ENCODE measurements at places on chromosomes 4 and X. TPM values are rescaled to one million over a fixed set of nuclear protein-coding genes. Genes with fewer than 3 reads are reported as not detected.

DNA sequence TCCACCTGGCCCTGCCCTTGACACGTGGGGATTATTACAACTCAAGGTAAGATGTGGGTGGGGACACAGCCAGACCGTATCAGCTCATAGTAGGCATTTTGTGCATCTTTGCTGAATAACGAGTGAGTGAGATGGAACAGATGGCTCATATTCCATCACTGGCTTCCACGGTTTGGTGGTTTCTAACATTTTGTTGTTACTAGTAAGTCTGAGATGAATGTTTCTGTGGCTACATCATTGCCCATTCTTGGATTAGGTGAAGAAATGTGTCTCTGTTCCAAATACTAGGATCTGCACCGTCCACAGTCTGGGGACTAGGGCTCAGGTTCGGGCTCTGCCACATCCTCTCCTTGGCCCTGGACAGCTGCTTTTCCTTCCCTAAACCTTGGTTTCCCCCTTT, 3.6 kb downstream of the ABLIM2 start:
- no peaks in the 10 kb centered on the region for H3K36me3 ChIP-seq
- H3K4me3 ChIP-seq: no peak overlapping the region
- no peak for DNase-seq
- H3K4me1 ChIP-seq: peaks cover 24% of the 10 kb centered on the region
- H3K27me3 ChIP-seq: no peaks in the 10 kb centered on the region
- H3K27ac ChIP-seq: no peak overlapping the region

- peak overlapping the region; percentile 11 for H3K4me3 ChIP-seq
- no peaks in the 10 kb centered on the region for H3K36me3 ChIP-seq
- H3K4me1 ChIP-seq: peaks cover 8% of the 10 kb centered on the region
- H3K27ac ChIP-seq: no peak overlapping the region
- H3K27me3 ChIP-seq: peaks cover under 1% of the 10 kb centered on the region
Measured at GRCh38 chr4:89438102-89438831, 130.7 kb upstream of the GPRIN3 start.

DNA sequence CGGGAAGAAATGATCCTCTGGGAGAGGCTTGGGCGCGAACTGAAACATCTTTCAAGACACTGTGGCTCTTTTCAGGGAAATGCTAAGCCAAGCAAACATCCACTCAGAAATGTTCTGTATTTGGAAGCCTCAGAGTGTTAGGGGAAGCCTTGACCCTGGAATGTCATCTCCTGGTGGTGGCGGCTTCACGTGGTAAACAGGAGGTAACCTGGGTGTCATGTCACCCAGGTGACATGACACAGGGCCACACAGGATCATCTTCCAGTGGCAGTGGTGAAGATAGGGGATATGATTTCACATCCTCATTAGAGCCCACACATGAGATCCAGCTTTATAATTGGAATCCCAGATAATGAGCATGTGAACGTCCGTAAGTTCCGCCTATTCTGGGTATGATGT, 140.0 kb downstream of the TBL1X start:
- no peak for DNase-seq
- H3K4me1 ChIP-seq: no peaks in the 10 kb centered on the region
- no peak overlapping the region for H3K4me3 ChIP-seq
- H3K27ac ChIP-seq: no peak overlapping the region
- H3K27me3 ChIP-seq: no peaks in the 10 kb centered on the region

DNA sequence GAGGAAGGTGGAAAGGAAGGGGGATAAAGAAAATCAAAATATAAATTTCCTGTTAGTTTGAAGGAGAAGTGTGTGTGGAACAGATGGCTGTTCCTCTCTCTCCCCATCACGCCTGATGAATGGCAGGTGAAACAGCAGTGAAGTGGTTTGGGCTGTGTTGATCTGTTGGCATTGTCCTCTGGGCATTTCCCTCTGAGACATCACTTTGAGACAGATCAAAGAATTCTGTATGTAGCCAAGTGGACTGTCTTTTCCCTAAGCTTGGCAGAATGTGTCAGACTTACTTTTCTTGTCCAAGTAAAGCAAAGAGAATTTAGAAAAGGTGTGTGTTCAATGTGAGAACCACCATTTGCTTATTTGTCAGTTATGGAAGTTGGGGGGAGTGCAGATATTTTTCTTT, 47.5 kb downstream of the SEPTIN11 start:
- H3K27me3 ChIP-seq: no peaks in the 10 kb centered on the region
- no peak overlapping the region for H3K4me3 ChIP-seq

- peaks cover 3% of the 10 kb centered on the region for H3K27me3 ChIP-seq
- no peaks in the 10 kb centered on the region for H3K4me1 ChIP-seq
- H3K27ac ChIP-seq: no peak overlapping the region
- H3K36me3 ChIP-seq: no peaks in the 10 kb centered on the region
Measured at GRCh38 chr4:37762991-37763368, 63.5 kb upstream of the PGM2 start.

DNA sequence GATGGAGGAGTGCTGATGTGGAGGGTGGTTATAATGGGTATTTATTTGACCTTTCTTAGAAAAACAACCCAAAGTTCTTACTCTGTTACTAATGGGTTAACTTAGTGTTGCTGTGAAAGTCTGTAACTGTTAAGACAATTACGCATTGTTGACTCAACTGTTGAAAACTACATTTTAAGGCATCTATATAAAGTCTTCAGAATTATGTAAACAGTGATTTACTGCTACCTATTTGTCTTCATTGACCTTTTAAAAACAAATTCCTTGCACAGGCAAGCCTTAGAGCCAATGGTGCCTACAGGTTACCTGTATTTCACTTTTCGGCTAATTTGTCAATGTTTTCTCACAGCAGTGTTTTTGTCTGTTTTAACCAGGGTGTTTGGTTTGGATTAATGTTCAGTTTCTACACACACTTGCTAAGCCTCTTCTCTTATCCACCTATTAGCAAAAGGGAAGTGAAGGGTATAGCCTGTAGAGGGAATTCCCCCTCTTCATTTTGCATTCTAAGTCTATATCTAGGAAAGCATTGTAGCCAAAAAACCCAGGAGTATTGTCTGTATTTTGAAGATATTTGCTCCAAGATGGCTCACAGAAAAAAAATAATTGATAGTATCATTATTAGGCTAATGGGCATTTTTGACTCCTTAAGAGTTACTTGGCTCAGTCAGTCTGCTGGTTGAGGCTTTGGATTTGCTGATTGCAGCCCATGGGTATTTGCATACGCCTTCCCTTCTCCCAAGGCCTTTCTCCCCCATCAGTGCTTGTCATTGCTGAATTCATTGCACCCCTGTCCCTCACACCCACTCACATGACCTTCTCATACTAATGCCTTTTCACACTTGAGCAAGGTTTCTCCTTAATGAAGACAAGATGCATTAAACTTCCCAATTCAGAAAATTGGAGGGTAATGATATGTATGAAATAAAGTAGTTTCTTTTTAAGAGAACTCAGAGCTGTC, 30.5 kb downstream of the AFF1 start:
- no peak overlapping the region for H3K27ac ChIP-seq
- H3K4me1 ChIP-seq: peaks cover 13% of the 10 kb centered on the region
- H3K27me3 ChIP-seq: no peaks in the 10 kb centered on the region
- H3K36me3 ChIP-seq: peaks cover 6% of the 10 kb centered on the region
- H3K4me3 ChIP-seq: no peak overlapping the region
- DNase-seq: no peak

- no peaks in the 10 kb centered on the region for H3K27me3 ChIP-seq
- no peak for DNase-seq
- no peak overlapping the region for H3K27ac ChIP-seq
- H3K36me3 ChIP-seq: no peaks in the 10 kb centered on the region
- H3K4me3 ChIP-seq: no peak overlapping the region
Measured at GRCh38 chr4:156073976-156074375, 120.3 kb upstream of the CTSO start.

DNA sequence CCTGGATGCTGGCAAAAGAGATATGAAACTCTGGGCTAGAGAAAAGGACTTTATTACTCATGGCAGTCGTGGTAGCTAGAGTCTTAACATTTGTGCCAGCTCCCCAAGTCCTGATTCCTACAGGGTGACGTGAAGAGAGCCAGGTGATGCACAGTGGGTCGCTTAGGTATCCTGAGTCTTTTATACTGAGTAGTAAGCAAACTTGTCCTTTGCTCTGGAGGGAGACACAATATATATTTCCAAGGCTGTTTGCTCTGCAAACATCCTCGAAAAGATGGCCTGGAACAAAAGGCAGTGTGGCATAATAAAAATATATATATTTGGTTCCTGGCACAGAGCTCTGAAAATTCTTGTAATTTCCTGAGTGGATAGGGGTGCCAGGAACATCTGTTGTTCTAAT, 23.0 kb downstream of the ZNF81 start:
- H3K27ac ChIP-seq: no peak overlapping the region
- H3K27me3 ChIP-seq: no peaks in the 10 kb centered on the region
- H3K4me3 ChIP-seq: no peak overlapping the region
- peaks cover 8% of the 10 kb centered on the region for H3K36me3 ChIP-seq
- no peak for DNase-seq

GRCh38 chr4:152970102-152970820, 34.1 kb downstream of the FHDC1 start:
- no peaks in the 10 kb centered on the region for H3K27me3 ChIP-seq
- H3K36me3 ChIP-seq: no peaks in the 10 kb centered on the region
- DNase-seq: no peak
- H3K4me3 ChIP-seq: no peak overlapping the region

DNA sequence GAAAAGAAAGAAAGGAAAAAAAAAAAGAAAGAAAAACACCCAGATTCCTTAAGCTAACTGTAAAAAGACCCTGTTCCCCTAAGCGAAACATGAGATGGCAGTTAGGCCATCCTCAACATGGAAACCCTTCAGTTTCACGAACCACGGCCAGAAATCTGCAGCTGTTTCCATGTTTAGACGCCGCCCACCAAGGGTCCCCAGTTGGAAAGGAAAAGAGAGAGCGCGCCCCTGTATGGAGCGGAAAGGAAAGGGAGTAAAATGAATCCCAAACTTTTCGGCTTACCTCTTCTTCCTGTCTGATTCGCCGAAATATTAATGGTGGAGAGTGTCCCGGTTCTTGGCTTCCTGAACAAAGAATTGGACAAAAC, 38.3 kb downstream of the MGARP start:
- no peak for DNase-seq
- no peaks in the 10 kb centered on the region for H3K4me1 ChIP-seq
- H3K4me3 ChIP-seq: no peak overlapping the region
- H3K36me3 ChIP-seq: no peaks in the 10 kb centered on the region
- H3K27me3 ChIP-seq: no peaks in the 10 kb centered on the region

- H3K27ac ChIP-seq: no peak overlapping the region
- no peaks in the 10 kb centered on the region for H3K4me1 ChIP-seq
- no peak overlapping the region for H3K4me3 ChIP-seq
- H3K36me3 ChIP-seq: no peaks in the 10 kb centered on the region
Measured at GRCh38 chr4:135032670-135033069, 831.1 kb upstream of the PABPC4L start.

DNA sequence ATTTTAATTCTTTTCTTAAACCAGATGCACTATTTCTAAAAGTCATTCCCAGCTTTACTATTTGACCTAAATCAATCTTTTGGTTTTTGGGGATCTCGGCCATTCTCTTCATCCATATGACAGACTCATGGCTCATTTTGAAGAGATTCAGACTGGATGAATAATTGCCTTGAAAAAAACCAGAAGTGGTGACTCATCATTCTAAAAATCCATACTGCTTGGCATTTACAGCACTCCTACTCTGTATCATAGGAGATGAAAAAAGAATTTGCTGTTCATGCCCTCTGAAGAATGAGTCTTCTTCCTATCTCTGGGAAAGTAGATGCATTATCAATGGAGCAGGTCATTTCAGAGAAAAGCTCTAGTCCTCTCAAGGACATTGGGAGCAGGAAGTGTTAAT, 220.5 kb upstream of the RPS6KA3 start:
- H3K27me3 ChIP-seq: peaks cover 2% of the 10 kb centered on the region
- no peak overlapping the region for H3K27ac ChIP-seq
- H3K36me3 ChIP-seq: no peaks in the 10 kb centered on the region
- H3K4me3 ChIP-seq: no peak overlapping the region
- no peaks in the 10 kb centered on the region for H3K4me1 ChIP-seq

GRCh38 chrX:123993904-123994635, 32.6 kb downstream of the STAG2 start:
- no peaks in the 10 kb centered on the region for H3K4me1 ChIP-seq
- H3K27ac ChIP-seq: no peak overlapping the region
- H3K4me3 ChIP-seq: no peak overlapping the region

- H3K4me3 ChIP-seq: no peak overlapping the region
- no peaks in the 10 kb centered on the region for H3K4me1 ChIP-seq
- H3K27me3 ChIP-seq: no peaks in the 10 kb centered on the region
- DNase-seq: no peak
- H3K27ac ChIP-seq: no peak overlapping the region
- H3K36me3 ChIP-seq: peaks cover 90% of the 10 kb centered on the region
Measured at GRCh38 chr4:158710814-158711213, 12.4 kb downstream of the PPID start.

- no peaks in the 10 kb centered on the region for H3K36me3 ChIP-seq
- no peak overlapping the region for H3K27ac ChIP-seq
- H3K4me1 ChIP-seq: peaks cover 2% of the 10 kb centered on the region
- H3K4me3 ChIP-seq: no peak overlapping the region
- no peaks in the 10 kb centered on the region for H3K27me3 ChIP-seq
Measured at GRCh38 chrX:10009741-10010140, 42.6 kb downstream of the CLDN34 start.

DNA sequence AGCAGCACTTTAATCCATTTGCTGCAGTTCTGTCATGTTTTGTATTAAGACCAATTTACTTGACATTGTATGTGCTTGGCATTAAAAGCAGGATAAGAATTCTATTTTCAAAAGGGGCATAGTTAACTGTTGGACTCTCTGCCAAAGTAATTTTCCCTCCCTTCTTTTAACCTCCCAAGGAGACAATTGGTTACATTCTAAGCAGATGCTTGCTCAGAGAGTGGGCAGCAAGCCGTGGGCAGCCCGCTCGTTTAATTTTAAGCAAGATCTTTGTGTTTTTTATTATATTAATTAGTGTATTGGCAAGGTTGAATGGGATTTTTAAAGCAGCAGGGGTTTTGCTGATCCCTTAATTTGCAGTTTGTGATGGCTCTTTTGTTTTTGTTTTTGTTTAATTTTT, 37.1 kb upstream of the KLHL8 start:
- peaks cover 2% of the 10 kb centered on the region for H3K27me3 ChIP-seq
- H3K36me3 ChIP-seq: no peaks in the 10 kb centered on the region
- no peak overlapping the region for H3K27ac ChIP-seq
- no peak for DNase-seq
- H3K4me1 ChIP-seq: no peaks in the 10 kb centered on the region

DNA sequence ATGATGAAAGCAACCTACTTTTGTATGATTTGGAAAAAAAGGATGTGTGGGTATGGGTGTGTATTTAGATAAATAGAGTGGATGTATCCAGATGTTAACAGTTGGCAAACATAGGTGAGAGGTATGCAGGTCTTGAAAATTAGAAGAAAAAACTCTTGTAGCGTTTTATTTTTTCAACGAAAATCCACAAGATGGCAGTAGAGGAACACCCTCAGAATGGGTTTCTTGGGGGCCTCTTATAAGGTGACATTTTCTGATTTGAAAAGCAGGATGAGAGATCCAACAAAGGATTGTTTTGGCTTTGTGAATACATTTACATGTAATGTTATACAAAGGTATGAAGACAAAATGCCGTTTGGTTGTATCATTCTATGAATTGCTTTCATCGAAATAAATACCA, 68.3 kb downstream of the FMR1NB start:
- H3K27me3 ChIP-seq: no peaks in the 10 kb centered on the region
- no peaks in the 10 kb centered on the region for H3K4me1 ChIP-seq
- no peak overlapping the region for H3K4me3 ChIP-seq
- DNase-seq: no peak
- H3K36me3 ChIP-seq: no peaks in the 10 kb centered on the region

Gene MAB21L2
- total RNA-seq: not detected

Gene GIMD1
- not detected for total RNA-seq

Gene CFAP299
- total RNA-seq: not detected

Gene OTUD4
- total RNA-seq: 74.9 TPM

Gene PAGE1
- total RNA-seq: not detected

Gene SPRY1
- 6.4 TPM for total RNA-seq

Gene MAOB
- not detected for total RNA-seq

Gene RBMXL3
- not detected for total RNA-seq

Gene REPS2
- total RNA-seq: 0.74 TPM

Data from CD4-positive, CD25-positive, alpha-beta regulatory T cell (primary cell).